Upper lobe of right lung (tissue), 1 donor: ENCODE measurements at places on chromosomes 5 and 9. TPM values are rescaled to one million over a fixed set of nuclear protein-coding genes. Genes with fewer than 3 reads are reported as not detected.

The NUDT12 gene
- 10.5 TPM for total RNA-seq

The PCDHGA12 gene
- 7.6 TPM for total RNA-seq

The POC5 gene
- total RNA-seq, result 9.1 TPM

The HEXB gene
- total RNA-seq, result 294 TPM

The TGFBR1 gene
- 72.0 TPM for total RNA-seq

The PARP8 gene
- 52.3 TPM for total RNA-seq

The GKAP1 gene
- 5.4 TPM for total RNA-seq
